ENCODE measurements at places on chromosomes 16 and 17. TPM values are rescaled to one million over a fixed set of nuclear protein-coding genes. Genes with fewer than 3 reads are reported as not detected.

GRCh38 chr16:53761962-53762703 is 58.2 kb downstream of the FTO start:
- no peaks in the 10 kb centered on the region for H3K27me3 ChIP-seq
- no peak overlapping the region for H3K27ac ChIP-seq
- DNase-seq: no peak
- no peaks in the 10 kb centered on the region for H3K36me3 ChIP-seq

- H3K4me1 ChIP-seq: no peaks in the 10 kb centered on the region
- no peaks in the 10 kb centered on the region for H3K27me3 ChIP-seq
- DNase-seq: no peak
- H3K27ac ChIP-seq: no peak overlapping the region
- no peaks in the 10 kb centered on the region for H3K36me3 ChIP-seq
Observed at GRCh38 chr17:9533441-9533840, 42.2 kb downstream of the STX8 start.

GRCh38 chr17:32820440-32820839 is 56.5 kb downstream of the MYO1D start:
- no peak for DNase-seq
- peaks cover 7% of the 10 kb centered on the region for H3K4me1 ChIP-seq
- no peaks in the 10 kb centered on the region for H3K27me3 ChIP-seq
- no peak overlapping the region for H3K27ac ChIP-seq
- H3K36me3 ChIP-seq: no peaks in the 10 kb centered on the region

- H3K4me1 ChIP-seq: peaks cover 24% of the 10 kb centered on the region
- H3K4me3 ChIP-seq: no peak overlapping the region
- peak overlapping the region; percentile 66 for H3K27ac ChIP-seq
- peaks cover 5% of the 10 kb centered on the region for H3K36me3 ChIP-seq
- peak; percentile 92 for DNase-seq
- H3K27me3 ChIP-seq: no peaks in the 10 kb centered on the region
Observed at GRCh38 chr17:40023590-40024292, 8.5 kb downstream of the CSF3 start.

Gene TMEM256
- total RNA-seq: 101 TPM
